Activated CD4-positive, alpha-beta T cell treated with anti-CD3 and anti-CD28 coated beads, Interleukin-2, amount 50 U/mL, for 4 hours (primary cell): ENCODE measurements at places on chromosomes 16 and 17.

DNA sequence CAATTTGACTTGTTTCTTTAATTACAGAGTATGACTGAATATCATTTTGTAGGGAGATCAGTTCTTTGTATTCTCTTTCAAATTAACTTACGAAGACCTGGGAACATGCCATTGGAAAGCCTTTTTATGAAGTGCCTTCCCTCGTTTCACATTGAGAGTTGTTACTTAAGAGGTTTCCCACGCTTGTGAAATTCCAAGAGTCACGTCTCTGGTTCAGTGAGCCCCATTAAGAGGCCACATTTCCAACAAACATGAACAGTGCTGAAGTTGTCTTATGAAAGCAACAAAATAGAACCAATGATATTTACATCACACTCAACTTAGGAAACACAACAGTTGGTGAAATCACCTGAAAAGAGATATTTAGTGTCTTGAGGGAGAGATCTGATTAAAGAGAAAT is 334.1 kb downstream of the TOX3 start:
- DNase-seq, result no peak

DNA sequence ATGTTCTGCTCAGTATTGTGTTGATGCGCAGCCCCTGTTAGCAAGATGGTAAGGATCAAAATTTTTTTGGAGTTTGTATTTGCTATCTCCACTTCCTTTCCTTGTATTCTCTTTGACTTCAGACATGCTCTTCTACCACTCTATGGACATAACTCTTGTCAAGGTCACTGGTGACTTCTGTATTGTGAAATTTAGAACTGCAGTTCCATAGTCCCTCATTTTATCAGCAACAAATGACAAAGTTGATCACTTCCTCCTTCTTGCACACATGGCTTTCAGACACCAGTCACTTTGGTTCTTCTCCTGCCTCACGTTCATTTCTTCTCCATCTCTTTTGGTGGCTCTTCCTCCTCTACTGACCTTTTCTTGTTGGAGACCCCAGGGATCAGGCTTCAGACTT is 21.1 kb downstream of the COX11 start:
- no peak for DNase-seq

DNA sequence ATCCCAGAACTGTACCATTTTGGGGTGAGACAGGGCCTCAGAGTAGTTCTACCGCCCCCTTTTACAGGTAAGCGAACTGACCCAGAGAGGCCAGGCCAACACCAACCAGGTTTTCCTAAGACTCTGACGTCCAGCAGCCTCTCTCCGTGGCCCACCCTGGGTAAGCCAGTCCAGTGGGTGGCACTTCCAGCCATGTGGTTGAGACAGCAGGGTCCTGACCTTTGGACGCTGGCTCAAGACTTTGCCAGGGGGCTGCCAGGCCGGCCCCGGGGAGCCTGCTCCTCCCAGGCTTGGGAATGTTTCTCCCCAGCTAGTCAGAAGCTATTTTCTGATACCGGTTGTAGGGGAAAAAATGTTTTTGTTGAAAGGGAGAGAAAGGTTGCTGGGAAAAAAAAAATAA is 16.9 kb downstream of the GPRC5C start:
- no peak for DNase-seq

DNA sequence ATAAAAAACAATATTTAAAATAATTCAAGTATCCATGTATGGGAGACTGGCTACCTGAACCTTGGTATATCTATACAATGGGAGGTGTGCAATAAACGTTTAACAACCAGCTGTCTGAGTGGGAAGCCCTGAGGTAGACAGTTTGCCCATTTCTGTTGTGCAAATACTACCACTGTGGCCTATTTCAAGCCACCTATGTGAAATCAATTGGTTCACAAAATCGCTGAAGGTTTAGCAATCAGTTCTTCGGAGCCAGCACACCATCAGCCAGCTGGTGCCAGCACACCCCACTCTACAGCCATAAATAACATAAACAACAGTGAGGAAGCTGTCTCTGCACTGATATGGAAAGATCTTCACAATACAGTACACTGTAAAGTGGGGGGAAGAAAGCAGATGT is 46.7 kb upstream of the KDM8 start:
- no peak for DNase-seq

DNA sequence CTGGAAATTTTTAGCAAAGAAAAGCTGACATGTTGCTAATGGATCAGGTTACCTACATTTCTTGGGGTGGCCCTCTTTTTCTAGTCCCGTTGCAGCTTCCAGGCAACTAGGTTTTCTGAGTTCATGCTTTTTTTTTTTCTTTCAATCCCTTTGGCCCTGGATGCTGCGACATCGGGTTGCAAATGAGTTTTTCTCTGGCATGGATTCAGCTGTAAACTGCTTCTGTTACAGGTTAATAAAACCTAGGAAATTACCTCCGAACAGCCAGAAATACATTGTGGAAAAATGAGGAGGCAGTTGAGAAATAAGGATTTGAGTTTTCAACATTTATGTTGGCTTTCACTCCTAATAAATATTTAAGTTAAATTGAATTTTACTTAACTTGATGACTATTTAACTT is 149.8 kb upstream of the MAF start:
- DNase-seq, result no peak

- DNase-seq, result no peak
These were observed 24.9 kb downstream of the HYDIN start for GRCh38 chr16:71205482-71206131.
